NCI-H1417 treated with DMSO at 0.1 percent for 48 hours (cell line): ENCODE measurements at places on chromosomes 5 and 9.

DNA sequence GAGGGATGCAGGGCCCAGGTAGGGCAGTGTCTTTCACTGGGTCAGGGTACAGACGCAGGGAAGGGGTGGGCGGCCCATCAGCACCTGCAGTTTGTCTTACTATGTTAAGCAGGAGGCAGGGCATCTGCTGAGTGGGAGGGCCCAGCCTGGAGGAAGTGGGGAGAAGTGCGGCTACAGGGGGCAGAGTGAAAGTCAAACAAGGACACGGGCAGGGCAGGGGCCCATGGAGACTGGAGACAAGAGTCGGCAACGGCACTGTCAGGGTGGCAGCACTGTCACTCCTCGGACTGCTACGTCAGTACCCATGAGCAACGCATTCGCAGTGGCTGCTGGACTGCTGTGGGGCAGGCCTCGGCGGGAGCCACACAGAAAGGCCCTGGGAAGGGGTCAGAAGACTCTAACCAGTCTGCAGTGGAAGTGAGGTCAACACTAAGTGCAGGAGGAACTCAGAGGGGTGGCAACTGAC is 19.7 kb downstream of the CAMSAP1 start:
- DNase-seq: no peak

GRCh38 chr5:125227333-125228095 is 481.1 kb upstream of the ZNF608 start:
- DNase-seq: no peak

DNA sequence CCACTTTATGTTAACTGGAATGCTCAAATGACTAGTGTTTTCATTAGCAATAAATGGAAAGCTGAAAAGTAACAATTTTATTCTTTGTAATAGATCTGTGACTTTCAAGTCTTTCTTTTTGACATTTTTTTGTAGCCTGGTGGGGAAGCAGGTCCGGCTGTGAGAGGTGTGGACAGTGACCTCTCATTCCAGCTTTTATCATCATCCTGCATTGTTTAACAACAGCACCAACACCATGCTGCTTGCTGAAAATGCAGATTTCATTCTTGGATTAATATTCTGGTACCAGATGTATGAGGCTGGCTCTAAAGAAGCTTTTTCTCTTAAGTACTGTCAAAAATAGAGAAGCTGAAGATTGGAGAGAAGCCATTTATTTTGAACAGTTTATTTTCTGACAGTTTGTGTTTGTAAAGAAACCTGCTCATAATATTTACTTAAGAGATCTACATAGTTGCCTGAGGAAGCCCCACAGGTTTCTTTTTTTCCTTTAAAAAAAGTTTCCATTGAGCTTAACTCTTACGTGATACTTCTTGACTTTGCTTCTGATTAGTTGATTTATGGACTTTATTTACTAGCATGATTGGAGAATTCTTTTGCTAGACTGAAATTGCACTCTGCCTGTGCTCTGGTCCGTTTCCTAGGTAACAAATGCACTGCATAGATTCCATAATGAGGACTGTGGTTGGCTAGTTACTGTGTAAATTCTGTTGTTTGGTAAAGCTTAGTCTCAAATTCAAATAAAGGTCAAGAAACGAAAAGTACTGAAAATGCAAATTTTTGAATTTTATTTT is 3.4 kb downstream of the KIAA1958 start:
- peak; percentile 36 for DNase-seq

GRCh38 chr9:112905084-112905483 is 14.4 kb upstream of the SLC46A2 start:
- DNase-seq: no peak

DNA sequence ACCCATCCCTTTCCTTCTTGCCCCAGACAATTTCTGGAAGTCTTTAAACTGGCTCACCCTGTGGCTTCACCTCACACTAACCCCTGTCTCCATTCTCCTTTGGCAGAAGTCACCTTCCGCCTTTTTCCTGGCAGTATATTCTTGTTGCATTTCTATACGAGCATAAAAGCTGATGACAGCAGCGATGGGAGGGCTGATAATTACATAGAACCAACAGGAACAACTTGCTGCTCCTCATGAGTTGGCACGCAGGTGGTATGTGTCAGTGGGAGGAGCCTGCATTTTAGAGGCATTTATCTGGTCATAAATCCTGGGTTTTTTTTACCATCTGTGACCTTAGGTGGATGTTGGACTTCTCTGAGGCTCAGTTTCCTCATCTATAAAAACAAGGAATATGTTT is 61.4 kb upstream of the CKMT2 start:
- DNase-seq: peak; percentile 6

GRCh38 chr9:13919401-13919800 is 394.5 kb downstream of the NFIB start:
- DNase-seq: no peak

GRCh38 chr5:81924442-81924841 is 47.4 kb upstream of the ATG10 start:
- DNase-seq: no peak

DNA sequence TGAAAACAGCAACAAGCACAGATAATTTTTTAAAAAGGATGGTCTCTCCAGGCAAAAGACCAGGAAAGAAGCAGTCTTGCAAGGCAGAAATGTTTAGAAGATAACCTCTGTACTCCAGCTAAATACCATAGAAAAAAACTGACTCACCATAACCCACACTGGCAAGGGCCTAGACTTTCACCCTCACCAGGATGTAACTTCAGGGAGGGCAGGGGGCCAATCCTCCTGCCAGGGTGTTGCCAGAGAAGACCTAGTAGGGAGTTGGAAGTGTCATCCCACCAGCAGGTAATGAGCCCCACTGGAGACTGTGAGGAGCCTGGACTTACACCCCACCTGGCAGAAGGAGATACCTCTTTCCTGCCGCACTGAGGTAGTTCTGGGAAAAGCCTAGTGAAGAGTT is 97.6 kb downstream of the PRELID2 start:
- DNase-seq: no peak

- no peak for DNase-seq
Observed at GRCh38 chr5:73812962-73813588, 187.1 kb downstream of the ARHGEF28 start.

DNA sequence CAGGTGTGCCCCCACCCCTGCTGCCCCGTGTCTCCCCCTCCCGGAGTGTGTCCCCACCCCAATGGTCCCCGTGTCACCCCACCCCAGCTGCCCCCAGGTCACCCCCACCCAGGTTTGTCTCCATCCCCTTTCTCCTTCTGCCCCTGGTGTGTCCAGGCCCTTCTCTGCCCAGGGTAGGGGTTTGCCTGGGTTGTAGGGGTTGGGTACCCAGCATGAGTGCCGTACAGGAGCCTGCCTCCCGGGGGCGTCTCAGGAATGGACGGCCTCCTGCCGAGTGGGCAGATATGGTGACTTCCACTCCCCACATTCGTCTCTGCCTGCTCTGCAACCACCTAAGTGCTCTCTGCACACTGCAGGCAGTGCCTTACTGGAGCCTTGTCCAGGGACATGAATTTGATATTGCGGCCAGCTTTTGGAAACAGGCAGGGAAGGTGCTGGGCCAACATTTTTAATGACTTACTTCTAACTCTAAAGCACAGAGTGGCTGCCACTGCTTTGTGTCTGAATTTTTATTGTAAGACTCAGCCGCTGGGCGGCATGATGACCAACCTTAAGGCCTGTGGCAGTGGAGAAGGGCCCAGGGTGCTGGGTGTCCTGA is 6.7 kb downstream of the LRRC14B start:
- DNase-seq: no peak

DNA sequence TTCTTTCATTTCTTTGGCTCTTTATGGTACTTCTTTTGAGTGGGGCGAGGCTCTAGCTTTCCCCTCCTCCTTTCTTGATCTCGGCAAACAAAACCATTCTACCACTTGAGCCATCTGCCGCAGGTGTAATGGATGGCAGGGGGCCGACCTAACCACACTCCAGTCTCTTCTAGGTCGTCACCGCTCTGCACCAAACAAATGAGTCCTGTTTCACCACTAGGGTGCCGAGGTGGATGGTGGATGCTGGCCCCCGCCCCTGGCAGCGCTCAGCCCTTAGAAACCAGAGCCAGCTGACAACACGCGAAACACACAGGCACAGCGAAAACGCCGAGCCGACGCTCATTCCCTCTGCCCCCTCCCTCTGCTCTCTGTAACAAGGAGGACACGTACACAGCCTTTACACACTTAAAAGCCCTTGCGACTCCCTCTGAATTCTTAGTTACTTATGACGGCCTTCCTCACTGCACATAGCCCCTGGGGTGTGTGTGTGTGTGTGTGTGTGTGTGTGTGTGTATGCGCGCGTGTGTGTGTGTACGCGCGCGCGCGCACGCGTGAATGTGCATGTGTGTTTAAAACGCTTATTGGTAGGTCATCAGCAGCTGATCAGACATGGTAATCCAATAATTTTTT is 199.4 kb downstream of the MEF2C start:
- DNase-seq: peak; percentile 70

DNA sequence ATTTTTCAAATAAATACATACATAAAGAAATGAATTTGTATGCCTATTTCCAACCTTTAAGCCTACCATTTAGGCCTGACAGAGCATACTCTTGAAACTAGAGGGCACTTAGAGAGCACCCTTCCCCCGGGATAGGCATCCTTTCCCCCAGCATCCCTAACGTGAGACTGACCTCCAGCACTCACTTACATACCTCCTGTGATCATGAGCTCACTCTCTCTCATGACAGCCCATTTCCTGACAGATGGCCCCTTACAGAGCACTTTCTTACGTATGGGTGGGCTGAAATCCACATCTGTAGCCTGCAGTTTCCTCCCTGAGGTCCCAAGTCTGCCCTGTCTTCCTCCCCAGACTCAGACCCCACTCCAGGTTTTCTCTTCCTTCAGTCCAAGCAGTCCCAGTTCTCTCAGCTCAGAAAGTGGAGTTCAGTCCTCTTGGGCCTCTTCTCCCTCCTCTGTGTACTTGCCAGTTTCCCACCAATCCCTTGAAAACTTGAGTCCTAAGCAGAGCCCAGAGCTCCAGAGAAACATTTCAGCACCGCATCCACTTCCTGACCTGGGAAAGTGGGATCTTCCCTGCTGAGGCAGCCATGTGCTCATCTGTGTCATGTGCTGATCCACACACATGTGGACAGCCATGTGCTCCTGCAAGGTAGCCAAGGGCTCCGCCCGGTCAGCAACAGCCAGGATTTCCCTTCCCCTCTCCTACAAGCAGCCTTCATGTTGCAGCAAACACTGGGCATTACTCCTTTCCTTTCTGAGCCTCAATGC is 2.2 kb upstream of the CDX1 start:
- DNase-seq: no peak

DNA sequence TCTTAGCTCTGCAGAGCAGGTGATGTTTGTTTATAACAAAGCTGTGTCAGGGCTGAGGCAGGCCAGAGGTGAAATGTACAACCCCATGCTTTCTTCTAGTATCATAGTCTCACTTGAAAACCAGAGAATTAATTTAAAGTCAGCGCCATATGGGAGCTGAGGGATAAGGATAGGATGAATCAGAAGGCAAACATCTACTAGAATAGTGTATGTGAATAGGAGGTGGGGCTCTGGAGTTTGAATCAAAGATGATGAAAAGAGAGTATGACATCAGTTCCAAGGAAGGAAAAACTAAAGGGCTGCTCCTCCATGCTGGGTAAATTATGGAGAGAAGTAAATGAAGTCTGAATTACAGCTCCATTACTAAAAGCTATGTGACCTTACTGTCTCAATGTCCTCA is 441.5 kb downstream of the RASEF start:
- DNase-seq: no peak

GRCh38 chr5:57816108-57816507 is 333.5 kb upstream of the ACTBL2 start:
- DNase-seq: no peak

- DNase-seq: no peak
Observed at GRCh38 chr9:34636791-34637355, 714 bp downstream of the SIGMAR1 start.

- no peak for DNase-seq
Observed at GRCh38 chr5:72328172-72328571, 8.0 kb downstream of the PTCD2 start.

- no peak for DNase-seq
Observed at GRCh38 chr5:18749763-18750162, 1115.5 kb downstream of the TAF11L14 start.

GRCh38 chr9:137321726-137322361 is 19.8 kb upstream of the NRARP start:
- DNase-seq: no peak

DNA sequence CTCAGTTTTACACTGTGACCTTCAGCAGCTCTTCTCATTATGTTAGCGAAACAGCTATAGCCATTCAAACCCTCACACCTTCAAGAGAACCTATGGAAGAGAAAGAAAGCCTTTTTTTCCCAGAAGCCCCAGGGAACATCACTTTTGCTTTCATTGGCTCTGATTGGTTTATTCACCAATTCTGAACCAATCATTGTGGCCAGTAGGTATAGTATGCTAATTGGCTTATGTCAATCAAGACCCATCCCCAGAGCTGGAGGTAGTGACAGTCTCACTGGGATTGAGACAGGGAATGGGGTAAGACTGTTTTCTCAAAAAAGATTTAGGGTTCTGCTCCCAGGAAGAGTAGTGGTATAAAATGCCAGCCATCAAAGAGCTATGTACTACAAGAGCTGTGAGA is 74.1 kb upstream of the FSD1L start:
- DNase-seq: no peak

GRCh38 chr5:169805527-169805934 is 168.5 kb downstream of the DOCK2 start:
- no peak for DNase-seq

DNA sequence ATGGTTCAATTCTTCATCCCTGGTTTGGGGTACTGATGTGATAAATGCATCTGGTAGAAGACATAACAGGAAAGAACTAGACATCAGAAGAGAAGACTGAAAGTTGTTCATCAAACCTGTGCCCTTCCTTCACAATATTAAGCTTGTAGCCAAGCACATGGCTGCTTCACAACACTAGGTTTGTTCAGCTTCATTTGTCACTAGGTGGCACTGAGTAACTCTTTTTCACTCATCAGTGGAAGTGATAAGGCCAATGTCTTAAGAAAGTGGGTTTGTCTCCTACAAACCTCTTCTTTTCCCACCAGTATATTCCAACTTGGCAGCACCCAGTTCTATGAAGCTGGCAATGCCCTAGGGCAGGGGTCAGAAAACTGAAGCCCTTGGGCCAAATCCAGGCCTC is 26.9 kb downstream of the ZNF484 start:
- DNase-seq: no peak

DNA sequence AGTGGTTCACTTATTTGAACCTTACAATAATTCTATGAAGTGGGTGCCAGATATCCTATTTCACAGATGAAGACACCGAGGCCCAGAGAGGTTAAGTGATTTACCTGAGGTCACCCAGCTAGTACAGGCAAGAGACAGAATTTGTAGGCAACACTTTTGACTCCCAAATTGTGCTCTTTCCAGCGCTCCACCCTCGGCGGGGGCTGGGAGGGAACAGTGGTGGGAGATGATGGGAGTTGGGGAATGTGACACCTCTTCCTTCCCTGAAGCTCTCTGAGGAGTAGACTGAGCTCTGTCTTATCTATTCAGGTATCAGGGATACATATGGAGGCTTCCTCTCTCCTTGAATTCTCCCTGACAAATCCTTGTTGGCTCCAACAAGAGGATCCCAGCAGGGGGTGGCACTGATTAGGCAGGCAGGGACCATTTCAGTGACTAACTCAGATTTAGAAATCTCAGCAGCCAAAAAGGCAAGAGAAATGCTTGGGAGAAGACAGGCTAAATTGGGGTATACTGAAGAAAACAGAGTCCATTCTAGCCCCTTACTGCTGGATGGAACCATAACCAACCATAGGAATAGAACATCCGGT is 95.8 kb upstream of the PANK3 start:
- no peak for DNase-seq
